ENCODE measurements at places on chromosomes 2 and 18. TPM values are rescaled to one million over a fixed set of nuclear protein-coding genes. Genes with fewer than 3 reads are reported as not detected.
A peak's percentile ranks its signal among the peaks of the same experiment; 100 is the strongest.

The WNT10A gene
- 1.5 TPM for total RNA-seq

The ATL2 gene
- 62.4 TPM for total RNA-seq

The BCL11A gene
- total RNA-seq, result 0.07 TPM

The ABCB11 gene
- total RNA-seq, result not detected

The NTSR2 gene
- total RNA-seq, result not detected

The CCDC121 gene
- total RNA-seq, result 0.58 TPM

The C2orf78 gene
- not detected for total RNA-seq

GRCh38 chr2:28821295-28821958, 10.8 kb downstream of the SPDYA start:
- H3K4me3 ChIP-seq, result no peak overlapping the region
- H3K27ac ChIP-seq, result no peak overlapping the region
- peaks cover 5% of the 10 kb centered on the region for H3K4me1 ChIP-seq
- no peaks in the 10 kb centered on the region for H3K27me3 ChIP-seq
- no peaks in the 10 kb centered on the region for H3K36me3 ChIP-seq

DNA sequence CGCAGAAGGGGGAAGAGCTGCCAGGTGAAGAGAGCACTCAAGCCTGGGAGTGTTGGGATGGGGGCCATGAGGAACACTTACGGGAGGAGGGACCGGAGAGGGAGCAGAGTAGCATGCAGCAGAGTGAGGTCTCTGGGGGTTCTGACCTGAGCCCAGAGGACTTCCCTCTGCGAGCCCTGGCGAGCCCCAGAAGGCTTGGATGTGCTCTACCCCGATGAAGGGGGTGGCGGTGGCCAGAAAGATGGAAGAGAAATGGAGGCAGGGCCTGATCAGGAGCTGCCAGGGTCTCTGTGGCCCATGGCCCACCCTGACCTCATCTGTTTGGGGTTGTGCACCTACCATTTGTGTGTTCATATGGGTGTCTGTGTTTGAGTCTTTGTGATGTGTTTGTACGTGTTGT, 42.0 kb downstream of the CROCC2 start:
- no peaks in the 10 kb centered on the region for H3K27me3 ChIP-seq
- H3K36me3 ChIP-seq, result no peaks in the 10 kb centered on the region

DNA sequence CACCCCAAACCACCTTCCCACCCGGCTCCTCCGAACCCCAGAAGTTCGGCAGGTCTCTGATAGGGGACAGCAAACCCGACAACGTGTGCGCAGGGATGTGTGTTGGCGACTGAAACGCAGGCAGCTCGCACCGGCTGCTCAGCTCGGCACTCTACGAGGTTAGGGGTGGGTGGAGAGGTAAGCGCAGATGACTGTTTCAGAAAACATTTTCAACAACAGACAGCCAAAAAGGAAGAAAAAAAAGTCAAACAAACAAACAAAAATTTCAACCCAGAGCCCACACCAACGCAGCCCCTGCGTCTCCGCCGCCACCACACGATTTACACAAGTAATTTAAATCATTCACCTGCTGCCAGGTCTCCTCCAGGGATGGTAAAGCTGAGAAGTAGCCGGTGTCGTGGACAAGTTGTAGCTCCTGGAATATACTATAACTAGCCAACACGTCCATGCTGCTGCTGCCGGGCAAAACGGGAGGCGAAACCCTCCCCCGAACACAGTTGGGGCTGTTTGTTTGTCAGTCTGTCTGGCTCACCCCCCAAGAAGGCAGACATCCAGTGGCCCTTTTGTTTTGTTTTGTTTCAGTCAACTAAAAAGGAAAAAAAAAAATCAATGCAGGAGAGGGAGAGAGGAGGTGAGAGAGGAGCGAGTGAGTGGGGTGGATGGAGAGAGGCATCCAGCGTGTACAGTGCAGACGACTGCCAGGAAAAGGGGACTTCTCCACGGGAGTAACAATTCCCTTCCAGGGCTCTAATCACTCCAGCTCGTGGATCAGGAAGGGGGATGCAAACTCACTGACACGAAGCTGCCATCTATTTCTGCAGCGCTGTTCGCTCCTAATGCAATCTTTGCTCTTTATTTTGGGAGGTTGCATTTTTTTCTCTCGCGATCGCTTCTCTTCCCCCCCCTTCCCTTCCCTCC, at the start of gene KLF7:
TSS of gene KLF7 (minus strand) at position 828 of the 918 bp plus-strand sequence. CDS start at position 448, 380 bp downstream.
- H3K4me3 ChIP-seq, result peak within 1 kb of the TSS; percentile 84
- peaks cover 11% of the 10 kb centered on the region for H3K4me1 ChIP-seq
- no peaks in the 10 kb centered on the region for H3K27me3 ChIP-seq
- H3K36me3 ChIP-seq, result no peaks in the 10 kb centered on the region
- peak; percentile 51 for DNase-seq
- peak within 1 kb of the TSS; percentile 85 for H3K27ac ChIP-seq

DNA sequence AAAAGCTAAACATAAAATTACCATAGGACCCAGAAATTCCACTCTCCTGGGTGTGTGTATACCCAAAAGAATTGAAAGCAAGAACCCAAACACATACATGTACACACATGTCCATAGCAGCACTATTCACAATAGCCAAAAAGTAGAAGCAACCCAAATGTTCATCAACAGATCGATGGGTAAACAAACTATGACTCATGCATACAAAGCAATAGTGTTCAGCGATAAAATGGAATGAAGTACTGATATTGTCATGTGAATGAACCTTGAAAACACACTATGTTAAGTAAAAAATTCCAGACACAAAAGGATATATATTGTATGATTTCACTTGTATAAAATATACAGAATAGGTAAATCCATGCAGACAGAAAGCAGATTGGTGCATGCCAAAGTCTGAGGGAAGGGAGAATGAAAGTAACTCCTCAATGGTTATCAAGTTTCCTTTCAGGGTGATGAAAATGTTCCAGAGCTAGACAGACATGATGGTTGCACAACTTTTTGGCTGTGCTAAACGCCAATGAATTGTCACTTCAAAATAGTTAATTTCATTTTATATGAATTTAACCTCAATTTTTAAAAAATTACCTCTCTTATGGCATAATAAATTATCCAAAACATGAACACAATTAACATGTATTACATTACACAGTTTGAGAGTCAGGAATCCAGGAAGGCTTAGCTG, 35.5 kb downstream of the GKN2 start:
- H3K4me3 ChIP-seq, result no peak overlapping the region
- no peaks in the 10 kb centered on the region for H3K36me3 ChIP-seq
- no peaks in the 10 kb centered on the region for H3K27me3 ChIP-seq
- peaks cover 18% of the 10 kb centered on the region for H3K4me1 ChIP-seq

DNA sequence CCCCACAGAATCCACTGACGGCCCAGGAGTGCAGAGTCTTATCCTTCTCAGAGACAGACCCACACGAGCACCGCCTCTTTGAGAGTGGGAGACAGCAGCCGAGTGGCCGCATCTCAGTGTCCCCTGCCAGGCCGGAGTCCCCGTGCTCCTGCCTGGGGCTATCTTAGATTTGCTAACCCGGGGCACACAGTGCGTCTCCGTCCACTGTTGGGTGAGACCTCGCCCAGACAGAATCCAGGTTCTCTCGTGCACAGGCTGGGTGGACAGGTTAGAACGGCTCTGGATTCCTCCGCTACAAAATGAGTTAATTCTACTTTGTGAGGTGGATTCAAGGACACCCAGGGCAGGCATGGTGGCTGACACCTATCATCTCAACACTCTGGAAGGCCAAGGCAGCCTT, 88.3 kb downstream of the ZNF516 start:
- H3K4me3 ChIP-seq, result no peak overlapping the region
- H3K27ac ChIP-seq, result no peak overlapping the region
- no peak for DNase-seq
- no peaks in the 10 kb centered on the region for H3K36me3 ChIP-seq

DNA sequence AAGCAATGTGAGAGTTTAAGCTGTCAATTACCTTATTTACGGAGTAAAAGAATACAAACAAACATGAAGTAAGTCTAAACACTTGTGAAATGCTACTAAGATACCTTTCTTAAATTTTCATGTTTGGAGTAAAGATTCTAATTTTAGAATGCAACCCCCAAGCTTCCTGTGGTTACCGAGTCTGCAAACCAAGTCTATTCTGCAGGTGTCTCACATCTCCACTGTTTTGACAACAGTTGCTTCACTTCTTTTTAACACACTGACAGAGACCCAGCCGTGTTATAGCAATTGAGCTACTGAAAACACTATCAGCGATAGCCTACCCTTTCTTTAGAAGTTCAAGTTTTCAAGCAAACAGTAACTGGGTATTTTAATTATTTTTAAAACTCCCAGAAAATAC, 608.3 kb downstream of the ERBB4 start:
- no peaks in the 10 kb centered on the region for H3K36me3 ChIP-seq
- no peaks in the 10 kb centered on the region for H3K27me3 ChIP-seq
- H3K4me1 ChIP-seq, result no peaks in the 10 kb centered on the region
- DNase-seq, result no peak

- no peaks in the 10 kb centered on the region for H3K4me1 ChIP-seq
- no peaks in the 10 kb centered on the region for H3K27me3 ChIP-seq
- H3K36me3 ChIP-seq, result no peaks in the 10 kb centered on the region
- no peak for DNase-seq
Observed at GRCh38 chr2:195406886-195407603, 250.0 kb upstream of the SLC39A10 start.

- no peaks in the 10 kb centered on the region for H3K27me3 ChIP-seq
- no peak for DNase-seq
- H3K27ac ChIP-seq, result no peak overlapping the region
- H3K4me1 ChIP-seq, result no peaks in the 10 kb centered on the region
Observed at GRCh38 chr2:16729335-16729734, 63.7 kb upstream of the CYRIA start.

GRCh38 chr2:216086207-216086893, 4.6 kb downstream of the TMEM169 start:
- no peak overlapping the region for H3K27ac ChIP-seq
- H3K4me3 ChIP-seq, result no peak overlapping the region
- H3K4me1 ChIP-seq, result peaks cover 44% of the 10 kb centered on the region
- DNase-seq, result no peak
- no peaks in the 10 kb centered on the region for H3K27me3 ChIP-seq

DNA sequence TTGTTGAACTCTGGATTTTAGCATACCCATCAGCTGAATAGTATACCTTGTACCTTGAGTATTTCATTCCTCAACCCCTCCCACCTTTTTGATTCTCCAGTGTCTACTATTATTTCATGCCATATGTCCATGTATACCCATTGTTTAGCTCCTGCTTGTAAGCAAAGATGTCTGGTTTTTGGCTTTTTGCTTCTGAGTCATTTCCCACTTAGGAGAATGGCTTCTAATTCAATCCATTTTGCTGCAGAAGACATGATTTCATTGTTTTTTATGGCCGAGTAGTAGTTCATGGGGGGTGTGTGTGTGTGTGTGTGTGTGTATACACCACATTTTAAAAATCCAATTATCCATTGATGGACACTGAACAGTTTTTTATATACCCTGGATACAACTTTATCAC, 24.3 kb upstream of the MOCOS start:
- H3K4me1 ChIP-seq, result no peaks in the 10 kb centered on the region
- DNase-seq, result no peak

- DNase-seq, result no peak
- peaks cover 20% of the 10 kb centered on the region for H3K27me3 ChIP-seq
- peak overlapping the region; percentile 79 for H3K27ac ChIP-seq
Observed at GRCh38 chr2:74552914-74553811, 579 bp downstream of the LOXL3 start.

DNA sequence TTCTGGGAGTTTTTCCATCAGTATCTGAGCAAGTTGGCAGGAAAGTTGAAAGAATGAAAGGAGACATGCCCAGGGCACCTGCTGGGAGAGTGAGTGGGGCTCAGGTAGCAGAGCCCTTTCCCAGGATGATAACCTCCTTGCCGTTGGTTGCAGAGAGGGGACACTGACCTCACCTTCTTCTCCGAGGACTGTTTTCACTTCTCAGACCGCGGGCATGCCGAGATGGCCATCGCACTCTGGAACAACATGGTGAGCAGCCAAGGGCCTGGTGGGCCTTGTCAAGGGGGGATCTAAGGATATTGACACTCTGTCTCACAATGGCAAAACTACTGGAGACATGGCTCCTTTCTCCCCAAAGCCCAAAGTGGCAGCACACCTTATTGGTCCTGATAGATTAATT, 118.8 kb upstream of the PPP1CB start:
- H3K4me3 ChIP-seq, result no peak overlapping the region
- H3K4me1 ChIP-seq, result peaks cover 7% of the 10 kb centered on the region
- no peak for DNase-seq
- H3K27ac ChIP-seq, result no peak overlapping the region
- H3K36me3 ChIP-seq, result no peaks in the 10 kb centered on the region

DNA sequence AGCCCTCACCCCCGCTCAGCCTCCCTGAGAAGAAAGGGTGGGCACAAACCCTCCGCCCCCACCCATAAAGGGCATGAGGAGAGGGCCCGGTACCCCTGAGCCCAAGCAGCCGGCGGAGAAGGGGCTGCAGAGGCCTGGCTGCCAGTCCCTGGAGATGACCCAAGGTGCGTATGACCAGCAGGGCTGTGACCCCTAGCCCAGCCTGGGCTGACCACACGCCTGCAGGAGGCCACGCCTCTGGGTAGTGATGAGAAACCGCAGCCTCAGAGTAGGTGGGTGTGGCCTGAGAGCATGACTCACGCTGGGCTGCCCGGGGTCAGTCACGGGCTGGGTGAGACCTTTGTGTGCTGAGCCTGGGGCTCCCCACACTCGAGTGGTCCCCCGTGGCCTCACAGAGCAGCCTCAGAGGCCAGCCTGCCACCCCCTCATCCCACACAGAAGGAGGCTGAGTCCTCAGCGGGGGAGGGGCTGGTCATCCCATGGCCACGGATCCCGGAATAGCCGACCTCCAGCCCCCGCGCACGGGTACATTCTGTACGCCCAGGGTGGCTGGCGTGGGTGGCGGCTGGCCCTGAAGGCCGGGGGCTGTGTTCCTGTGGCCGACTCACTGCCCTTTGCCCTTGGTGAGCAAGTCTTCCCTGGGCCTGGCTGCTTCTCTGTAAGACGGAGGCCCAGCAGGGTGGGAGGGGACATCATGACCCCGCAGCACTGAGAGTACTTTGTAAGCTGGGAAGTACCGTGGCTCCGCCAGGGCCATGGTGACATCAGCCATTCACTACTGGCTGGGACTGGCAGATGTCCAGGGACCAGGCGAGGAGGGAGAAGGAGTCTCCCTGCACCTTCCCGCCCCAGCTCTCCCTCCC, 110.8 kb upstream of the OTOS start:
- no peaks in the 10 kb centered on the region for H3K36me3 ChIP-seq
- DNase-seq, result no peak
- no peaks in the 10 kb centered on the region for H3K27me3 ChIP-seq
- no peaks in the 10 kb centered on the region for H3K4me1 ChIP-seq
- H3K27ac ChIP-seq, result peak overlapping the region; percentile 9

DNA sequence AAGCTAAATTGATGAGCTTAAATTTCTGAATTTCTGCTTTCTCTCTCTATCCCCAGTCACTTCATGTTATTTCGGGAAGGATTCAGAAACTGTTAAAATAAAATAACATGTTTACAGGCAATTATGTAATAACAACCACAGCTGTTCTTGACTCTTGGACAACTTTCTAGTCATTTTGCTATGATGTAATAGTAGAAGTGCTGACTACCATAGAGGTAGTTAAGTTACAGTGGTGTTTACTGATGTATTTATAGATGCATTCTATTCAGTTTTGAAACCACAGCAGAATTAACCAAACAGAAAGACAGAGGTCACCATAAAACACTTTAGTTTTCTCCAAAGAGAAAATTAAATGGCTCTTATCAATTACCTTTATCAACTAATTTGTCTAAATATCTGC, 1292.0 kb upstream of the CHAC2 start:
- H3K36me3 ChIP-seq, result no peaks in the 10 kb centered on the region
- no peak overlapping the region for H3K27ac ChIP-seq
- H3K27me3 ChIP-seq, result no peaks in the 10 kb centered on the region
- H3K4me3 ChIP-seq, result no peak overlapping the region
- no peaks in the 10 kb centered on the region for H3K4me1 ChIP-seq

GRCh38 chr2:134336352-134336751, 82.5 kb downstream of the MGAT5 start:
- H3K36me3 ChIP-seq, result no peaks in the 10 kb centered on the region
- H3K27me3 ChIP-seq, result no peaks in the 10 kb centered on the region
- H3K27ac ChIP-seq, result no peak overlapping the region
- H3K4me1 ChIP-seq, result no peaks in the 10 kb centered on the region
